Transverse colon (tissue), 4 donors: ENCODE measurements at places on chromosomes 2 and 18. TPM values are rescaled to one million over a fixed set of nuclear protein-coding genes. Genes with fewer than 3 reads are reported as not detected.

- no peaks in the 10 kb centered on the region for H3K27me3 ChIP-seq
- H3K27ac ChIP-seq: no peak overlapping the region
- H3K4me3 ChIP-seq: no peak overlapping the region
- no peaks in the 10 kb centered on the region for H3K36me3 ChIP-seq
- DNase-seq: no peak
These were observed 115.6 kb upstream of the ID2 start for GRCh38 chr2:8566155-8566670.

The POTEC gene
- total RNA-seq: under 0.01 TPM

- no peaks in the 10 kb centered on the region for H3K4me1 ChIP-seq
- no peaks in the 10 kb centered on the region for H3K27me3 ChIP-seq
- H3K27ac ChIP-seq: no peak overlapping the region
- no peak overlapping the region for H3K4me3 ChIP-seq
- H3K36me3 ChIP-seq: no peaks in the 10 kb centered on the region
These were observed 10.8 kb upstream of the AMER3 start for GRCh38 chr2:130744287-130745117.

The SMYD1 gene
- total RNA-seq: 3.4 TPM

DNA sequence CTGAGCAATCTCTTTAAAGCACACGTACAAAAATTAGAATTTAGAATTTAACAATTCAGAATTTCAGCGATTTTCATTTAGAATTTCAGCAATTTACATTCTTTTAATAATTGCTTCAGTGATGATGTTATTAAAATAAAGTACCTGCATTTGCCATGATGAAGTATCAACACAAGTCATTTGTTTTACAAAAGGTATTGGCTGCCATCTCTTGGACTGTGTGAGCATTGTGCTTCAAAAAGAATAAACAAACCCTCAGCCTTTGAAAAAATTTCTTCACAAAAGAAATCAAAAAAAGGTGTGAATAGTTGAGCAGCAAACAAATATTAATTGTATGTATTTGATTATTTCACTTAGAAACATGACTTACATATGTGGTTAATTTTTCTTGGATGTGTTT, 27.1 kb upstream of the ZC3H15 start:
- H3K27ac ChIP-seq: no peak overlapping the region
- DNase-seq: no peak
- no peaks in the 10 kb centered on the region for H3K36me3 ChIP-seq
- H3K4me1 ChIP-seq: no peaks in the 10 kb centered on the region
- H3K4me3 ChIP-seq: no peak overlapping the region
- no peaks in the 10 kb centered on the region for H3K27me3 ChIP-seq

GRCh38 chr2:236600892-236601291, 31.3 kb downstream of the ACKR3 start:
- H3K4me3 ChIP-seq: no peak overlapping the region
- no peaks in the 10 kb centered on the region for H3K36me3 ChIP-seq
- DNase-seq: no peak
- no peak overlapping the region for H3K27ac ChIP-seq
- no peaks in the 10 kb centered on the region for H3K27me3 ChIP-seq
- H3K4me1 ChIP-seq: no peaks in the 10 kb centered on the region

GRCh38 chr2:102376052-102376591, 20.5 kb downstream of the IL18R1 start:
- no peak overlapping the region for H3K4me3 ChIP-seq
- no peaks in the 10 kb centered on the region for H3K4me1 ChIP-seq
- no peak overlapping the region for H3K27ac ChIP-seq
- DNase-seq: no peak
- H3K27me3 ChIP-seq: no peaks in the 10 kb centered on the region

- no peaks in the 10 kb centered on the region for H3K27me3 ChIP-seq
- H3K4me3 ChIP-seq: no peak overlapping the region
- H3K4me1 ChIP-seq: no peaks in the 10 kb centered on the region
- H3K36me3 ChIP-seq: no peaks in the 10 kb centered on the region
These were observed 214.5 kb upstream of the FBXO11 start for GRCh38 chr2:48120759-48121242.
